ENCODE measurements at places on chromosomes 6 and 20.

DNA sequence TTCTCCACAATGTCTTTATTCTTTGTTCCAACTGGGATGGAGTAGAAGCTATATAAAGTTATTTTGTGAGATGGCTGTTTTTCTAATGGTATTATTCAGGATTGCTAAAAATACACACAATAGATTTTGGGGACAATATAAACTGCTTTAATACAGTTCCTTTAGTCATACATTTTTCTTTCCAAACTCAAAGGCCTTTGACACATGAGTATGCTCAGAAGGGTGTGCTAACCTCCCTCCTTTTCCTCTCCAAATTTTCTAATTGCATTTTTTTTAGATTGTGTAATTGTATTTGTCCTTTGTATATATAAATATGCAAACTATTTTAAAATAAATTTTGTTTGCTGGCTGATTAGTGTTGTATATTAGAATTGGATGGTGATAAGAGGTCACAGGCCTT is 119.6 kb upstream of the FOXO3 start:
- DNase-seq: no peak

DNA sequence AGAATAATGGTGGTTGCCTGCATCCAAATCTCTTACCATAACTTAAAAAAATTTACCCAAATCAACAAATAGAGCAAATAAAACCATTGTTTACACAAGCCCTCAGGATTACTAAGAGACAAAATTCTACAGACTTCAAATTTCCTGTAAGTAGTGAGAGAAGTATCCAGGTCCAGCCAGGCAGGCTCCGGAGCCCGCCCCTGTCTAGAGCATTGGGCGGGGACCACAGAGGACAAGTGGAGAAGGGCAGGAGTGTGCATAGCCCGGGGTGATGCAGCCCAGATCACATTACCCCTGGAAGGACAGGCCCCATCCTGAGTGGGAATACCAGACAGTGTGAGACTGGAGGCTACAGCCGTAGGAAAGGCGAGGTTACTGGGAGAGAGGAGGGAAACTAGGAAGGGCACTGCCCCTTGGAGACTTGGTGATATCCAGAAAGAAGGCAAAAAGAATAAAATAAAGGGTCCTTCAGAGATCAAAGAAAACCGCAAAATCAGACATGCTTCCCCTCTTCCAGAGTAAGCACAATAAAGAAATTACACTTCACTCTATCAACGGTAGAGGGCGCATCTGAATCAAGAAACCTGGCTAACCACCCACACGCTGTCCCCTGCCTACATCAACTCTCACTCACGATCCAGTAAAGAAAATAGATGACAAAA is 26.6 kb downstream of the RIN2 start:
- DNase-seq: peak; percentile 39

DNA sequence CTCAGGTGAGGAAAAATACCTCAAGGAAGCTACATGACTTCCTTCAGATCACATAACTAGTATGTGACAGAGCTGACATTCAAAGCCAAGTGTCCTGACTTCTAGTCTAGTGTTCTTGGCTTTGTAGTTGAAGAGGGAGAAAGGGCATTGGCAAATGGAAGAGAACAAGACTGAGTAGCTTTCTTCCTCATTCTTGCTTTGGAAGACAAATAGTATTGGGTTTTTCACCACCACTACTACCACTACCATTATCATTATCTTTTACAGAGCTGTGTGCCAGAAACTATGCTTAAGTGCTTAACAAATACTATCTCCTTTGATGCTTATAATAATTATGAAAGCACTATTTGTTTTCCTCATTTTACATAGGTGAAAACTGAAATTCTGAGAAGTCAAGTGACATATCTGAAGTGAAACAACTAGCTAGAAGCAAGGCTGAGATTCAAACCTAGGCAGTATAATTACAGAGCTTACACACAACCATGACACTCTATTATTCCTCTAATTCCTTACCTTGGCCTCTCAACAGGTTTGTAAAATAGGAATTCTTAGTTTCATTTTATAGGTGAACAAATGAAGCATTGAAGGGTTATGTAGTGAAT is 6.8 kb downstream of the ACSS2 start:
- no peak for DNase-seq

- DNase-seq: no peak
Measured at GRCh38 chr6:382883-383810, 8.4 kb upstream of the IRF4 start.

GRCh38 chr6:43786664-43787329 is 16.8 kb downstream of the VEGFA start:
- no peak for DNase-seq

DNA sequence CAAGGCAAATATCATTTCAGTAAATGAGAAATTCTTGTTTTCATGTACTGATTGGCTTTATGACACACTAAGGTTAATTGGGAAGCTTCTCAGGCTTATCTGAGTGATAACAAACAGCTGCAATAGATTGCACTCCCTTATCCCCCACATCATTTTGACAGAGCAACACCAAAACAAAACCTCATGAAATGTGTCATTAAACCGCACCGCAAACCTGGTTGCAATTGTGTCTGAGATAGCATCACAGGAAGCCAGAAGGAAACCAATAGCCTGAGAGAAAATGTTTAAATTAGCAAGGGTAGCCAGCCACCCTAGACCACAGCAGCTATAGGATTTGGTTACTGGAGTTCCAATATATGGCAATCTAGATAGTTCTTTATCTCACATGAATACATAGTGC is 31.6 kb upstream of the LAMA4 start:
- peak; percentile 66 for DNase-seq

GRCh38 chr20:35296101-35296554 is 3.9 kb upstream of the FAM83C start:
- DNase-seq: no peak
